Mucosa of descending colon (tissue), 3 donors: ENCODE measurements at places on chromosomes 16 and 17. TPM values are rescaled to one million over a fixed set of nuclear protein-coding genes. Genes with fewer than 3 reads are reported as not detected.

DNA sequence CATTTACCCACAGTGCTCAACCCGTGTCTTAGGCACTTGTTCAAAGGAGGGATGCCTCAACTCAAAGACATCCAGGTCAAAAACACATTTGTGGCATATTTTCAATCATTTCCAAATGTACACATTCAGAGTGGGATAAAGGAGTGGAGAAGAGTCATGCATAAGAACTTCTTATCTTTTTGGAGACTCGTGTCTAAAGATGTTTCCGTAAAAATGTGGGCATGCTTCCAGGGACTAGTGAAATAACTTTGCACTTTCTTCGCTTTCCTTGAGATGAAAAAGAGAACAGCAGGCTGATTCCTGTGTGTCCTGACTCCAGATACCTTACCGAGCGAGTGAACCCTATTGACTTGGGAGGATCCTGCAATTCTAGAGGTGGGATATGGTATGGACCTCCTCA is 256.6 kb upstream of the KCNJ16 start:
- no peak for DNase-seq

- no peak for DNase-seq
These were observed 4.3 kb downstream of the POLG2 start for GRCh38 chr17:64492481-64493109.

DNA sequence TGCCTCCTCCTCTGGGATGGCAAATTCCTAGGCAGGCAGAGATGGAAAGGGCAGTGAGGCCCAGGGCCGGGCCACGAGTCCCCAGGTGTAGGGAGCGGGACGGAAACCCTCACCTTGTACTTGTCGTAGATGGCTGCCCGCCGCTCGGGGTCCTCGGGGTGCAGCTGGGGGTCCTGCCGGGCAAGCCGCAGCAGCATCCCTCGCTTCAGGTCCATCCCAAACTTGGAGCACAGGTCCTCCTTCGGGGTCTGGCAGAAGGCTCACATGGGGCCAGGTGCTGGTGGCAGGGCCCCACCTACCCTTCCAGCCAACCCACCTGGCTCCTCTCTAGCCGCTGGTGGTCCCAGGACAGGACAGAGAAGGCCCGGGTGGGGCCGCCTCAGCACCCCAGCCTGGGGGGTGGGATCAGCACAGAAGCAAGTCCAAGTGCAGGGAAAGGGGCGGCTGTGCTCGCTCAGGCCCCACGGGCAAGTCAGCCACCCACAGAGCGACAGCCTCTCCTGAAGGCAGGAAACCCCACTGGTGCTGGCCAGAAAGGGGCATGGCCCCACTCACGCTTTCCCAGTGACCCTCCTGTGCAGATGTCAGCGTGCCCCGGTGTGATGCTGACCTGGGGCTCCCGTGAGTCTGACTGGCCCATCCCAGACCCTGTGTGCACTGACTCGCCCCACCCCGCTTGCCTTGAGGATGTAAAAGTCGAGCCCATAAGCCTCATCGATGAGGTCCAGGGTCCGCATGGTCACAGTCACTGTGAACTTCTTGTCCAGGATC is 1.8 kb downstream of the MRPL28 start:
- no peak for DNase-seq

The CFAP52 gene
- not detected for total RNA-seq

The ITGB4 gene
- total RNA-seq = 246 TPM
